Foreskin fibroblast (primary cell): ENCODE measurements at places on chromosomes 5 and 9.

DNA sequence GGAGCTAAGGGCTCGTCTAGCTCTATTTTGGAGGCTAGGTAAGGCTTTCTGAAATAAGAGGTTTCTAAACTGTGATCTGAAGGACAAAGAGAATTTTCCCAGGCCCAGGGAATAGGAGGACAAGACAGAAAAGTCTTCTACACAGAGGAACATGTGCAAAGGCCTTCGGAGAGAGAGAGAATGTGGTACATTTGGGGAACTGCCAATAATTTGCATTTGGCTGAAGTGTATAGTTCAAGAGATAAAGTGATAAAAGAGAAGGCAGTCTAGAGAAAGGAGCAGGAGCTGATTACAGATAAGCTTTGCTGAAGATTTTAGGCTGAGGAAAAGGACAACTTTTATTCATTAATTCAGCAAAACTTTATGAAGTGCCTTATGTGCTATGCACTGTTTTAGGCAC, 214.4 kb upstream of the ELL2 start:
- no peak for DNase-seq

- DNase-seq: peak; percentile 76
Observed at GRCh38 chr5:59206132-59206581, 623.3 kb downstream of the RAB3C start.

- DNase-seq: peak; percentile 53
Observed at GRCh38 chr9:71719562-71719961, 48.8 kb downstream of the CEMIP2 start.

GRCh38 chr5:97418462-97418861, 235.4 kb upstream of the RIOK2 start:
- no peak for DNase-seq

GRCh38 chr9:97363661-97364299, 48.1 kb upstream of the TDRD7 start:
- DNase-seq: no peak
